ENCODE measurements at places on chromosomes 4 and X.

- no peak for DNase-seq
Measured at GRCh38 chrX:147646949-147647723, 264.6 kb upstream of the FMR1 start.

- no peak for DNase-seq
Measured at GRCh38 chr4:25117274-25117673, 43.0 kb downstream of the SEPSECS start.

DNA sequence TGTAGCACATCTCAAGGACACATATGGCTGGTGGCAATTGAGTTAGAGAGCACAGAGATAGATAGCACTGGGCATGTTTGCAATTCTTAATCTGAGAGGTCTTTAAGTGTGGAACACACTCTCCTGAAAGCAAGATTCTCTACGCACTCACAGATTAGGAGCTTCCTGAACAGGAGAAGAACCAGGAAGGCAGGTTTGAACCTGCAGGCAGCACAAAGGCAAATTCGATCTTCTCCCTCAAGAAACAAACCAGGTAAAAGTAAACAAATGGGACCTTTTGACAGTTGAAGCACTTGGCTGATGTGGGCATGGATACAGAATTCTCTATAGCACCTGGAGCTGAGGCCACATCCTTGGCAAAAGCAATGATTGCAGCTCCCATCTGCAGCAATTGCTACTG is 24.3 kb downstream of the HS3ST1 start:
- DNase-seq = no peak

DNA sequence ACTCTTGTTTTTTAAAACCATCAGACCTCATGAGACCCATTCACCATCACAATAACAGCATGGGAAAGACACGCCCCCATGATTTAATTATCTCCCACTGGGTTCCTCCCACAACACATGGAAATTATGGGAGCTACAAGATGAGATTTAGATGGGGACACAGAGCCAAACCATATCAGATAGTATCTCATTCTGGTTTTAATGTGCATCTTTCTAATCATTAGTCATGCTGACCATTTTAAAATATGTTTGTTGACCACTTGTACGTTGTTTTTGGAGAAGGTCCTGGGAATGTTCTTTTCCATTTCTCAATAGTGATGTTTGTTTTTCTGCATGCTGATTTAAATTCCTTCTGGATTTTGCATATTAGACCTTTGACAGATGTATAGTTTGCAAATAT is 119.0 kb downstream of the RTL3 start:
- DNase-seq = no peak

GRCh38 chr4:101954975-101955678 is 164.6 kb downstream of the BANK1 start:
- DNase-seq = no peak

GRCh38 chr4:6990661-6991060 is 52.5 kb upstream of the TADA2B start:
- DNase-seq = no peak

DNA sequence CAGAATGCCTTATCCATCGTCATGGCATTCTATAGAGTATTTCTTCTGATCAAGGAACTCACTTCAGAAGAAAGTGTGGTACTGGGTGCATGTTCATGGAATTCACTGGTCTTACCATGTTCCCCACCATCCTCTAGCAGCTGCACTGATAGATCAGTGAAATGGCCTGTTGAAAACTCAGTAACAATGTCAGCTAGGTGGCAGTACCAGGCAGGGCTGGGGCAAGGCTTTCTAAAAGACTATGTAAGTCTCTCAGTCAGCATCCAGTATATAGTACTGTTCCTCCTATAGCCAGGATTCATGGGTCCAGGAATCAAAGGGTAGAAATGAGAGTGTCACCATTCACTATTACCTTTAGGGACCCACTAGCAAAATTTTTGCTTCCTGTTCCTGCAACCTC is 15.8 kb upstream of the LDB2 start:
- DNase-seq = no peak

DNA sequence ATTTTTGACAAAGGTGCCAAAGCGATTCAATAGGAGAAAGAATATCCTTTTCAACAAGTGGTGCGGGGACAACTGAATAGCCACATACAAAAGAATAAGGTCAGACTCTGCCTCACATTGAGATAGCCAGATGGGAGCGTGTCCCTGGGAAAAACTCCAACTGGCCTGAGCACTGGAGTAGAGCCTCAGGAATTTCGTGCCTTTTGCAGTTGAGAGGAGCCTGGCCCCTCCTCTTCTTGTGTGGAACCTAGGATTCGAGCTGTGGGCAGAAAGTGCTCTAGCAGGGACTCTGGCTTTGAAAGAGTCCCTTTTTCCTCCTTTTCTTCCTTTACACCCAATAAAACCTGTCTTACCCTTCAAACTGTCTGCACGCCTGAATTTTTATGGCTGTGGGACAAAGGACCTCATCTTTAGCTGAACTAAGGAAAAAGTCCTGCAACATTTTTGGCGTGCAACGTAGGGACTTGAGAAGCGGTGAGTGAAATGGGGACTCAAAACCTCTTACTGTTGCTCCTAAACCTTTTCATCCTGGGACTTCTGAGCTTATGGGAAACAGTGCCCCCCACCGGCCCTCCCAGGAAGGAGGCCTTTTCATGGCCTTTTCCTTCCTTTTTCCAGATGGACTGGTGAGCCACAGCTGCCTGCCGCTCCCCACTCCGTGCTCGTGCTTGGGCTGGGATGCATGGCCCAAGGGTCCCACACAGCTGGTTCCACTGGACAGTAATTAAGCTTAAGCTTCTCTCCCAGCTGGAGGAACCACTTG is 68.6 kb downstream of the BMP15 start:
- DNase-seq = no peak

DNA sequence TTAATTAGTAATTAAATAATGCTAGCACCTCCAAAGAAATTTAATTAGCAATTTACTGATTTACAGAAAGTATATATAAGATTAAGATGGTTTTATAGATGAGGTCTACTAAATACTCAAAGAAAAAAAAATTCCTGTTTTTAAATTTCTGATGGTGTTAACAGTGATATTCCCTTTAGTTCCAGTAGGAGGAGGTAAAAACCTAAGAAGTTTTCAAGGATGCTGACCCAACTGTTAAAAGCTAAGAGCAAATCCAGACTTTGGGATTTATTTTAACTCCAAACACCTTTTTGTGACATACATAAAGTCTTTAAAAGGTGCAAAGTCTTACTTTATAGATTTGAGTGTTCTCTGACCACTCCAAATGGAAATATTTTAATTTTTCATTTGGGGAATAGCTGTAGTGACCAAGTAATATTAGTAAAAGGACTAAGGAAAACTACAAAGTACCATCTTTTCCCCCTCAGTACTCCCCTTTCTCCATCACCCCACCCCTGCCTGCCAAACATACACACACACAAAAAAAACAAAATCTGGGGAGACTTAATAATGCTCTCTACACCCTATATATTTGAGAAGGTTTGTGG is 34.2 kb upstream of the CSN1S1 start:
- DNase-seq = no peak

DNA sequence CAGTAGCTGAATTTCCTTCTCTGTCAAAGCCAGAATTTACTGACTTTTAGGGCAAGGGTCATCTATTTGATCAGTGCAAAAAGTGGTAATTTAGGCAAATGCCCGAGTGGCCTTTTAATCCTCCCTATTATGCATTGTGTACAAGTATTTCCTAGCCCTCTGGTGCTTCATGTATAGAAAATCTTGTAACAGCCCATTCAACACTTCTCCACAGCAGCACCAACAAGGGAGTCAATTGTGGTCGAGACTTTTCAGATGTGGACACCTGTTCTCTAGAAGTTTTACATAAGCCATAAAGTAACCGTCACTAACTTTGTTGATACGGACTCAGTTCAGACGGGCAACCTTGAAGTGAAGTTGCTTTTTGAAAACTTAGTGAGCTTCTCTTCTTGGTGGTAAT is 50.9 kb upstream of the FHDC1 start:
- no peak for DNase-seq

- no peak for DNase-seq
Measured at GRCh38 chr4:36323816-36324419, 42.5 kb downstream of the DTHD1 start.

DNA sequence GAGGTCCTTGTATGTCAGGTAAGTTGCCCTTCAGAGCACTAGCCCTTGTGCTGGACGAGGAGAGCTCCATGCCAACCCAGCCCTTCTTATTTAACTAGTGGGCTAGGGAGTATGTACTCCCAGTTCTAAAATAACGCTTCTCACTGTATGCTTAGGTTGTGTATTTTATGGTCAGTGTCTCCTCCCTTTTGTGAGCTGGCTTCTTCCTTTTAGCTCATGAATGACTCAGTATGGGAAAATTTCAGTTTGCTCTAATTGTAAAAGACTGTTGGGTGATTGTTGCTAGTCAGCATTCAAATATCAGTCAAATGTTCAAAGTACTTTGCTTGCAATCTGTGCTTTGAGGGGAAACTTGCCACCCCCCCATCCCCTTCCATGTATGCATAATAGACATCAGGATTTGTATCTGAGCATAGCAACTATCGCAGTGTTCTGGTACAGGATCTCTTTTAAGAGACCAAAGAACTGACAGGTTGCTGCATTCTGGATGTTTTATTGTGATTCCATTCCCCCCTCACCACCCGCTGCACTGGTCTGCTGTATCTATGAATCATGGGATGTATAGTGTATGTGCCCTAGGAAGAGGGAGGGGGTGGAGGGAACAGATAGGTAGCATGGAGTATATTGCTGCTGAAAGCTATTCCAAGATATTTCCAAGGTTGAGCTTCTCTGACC is 34.7 kb downstream of the DLG3 start:
- DNase-seq = no peak

GRCh38 chr4:91754716-91755115 is 549.0 kb upstream of the GRID2 start:
- DNase-seq = no peak

GRCh38 chr4:5416637-5417036 is 291.7 kb downstream of the EVC2 start:
- no peak for DNase-seq

- no peak for DNase-seq
Measured at GRCh38 chr4:120524237-120524636, 398.3 kb downstream of the PRDM5 start.

- no peak for DNase-seq
Measured at GRCh38 chr4:166875821-166876220, 358.5 kb downstream of the SPOCK3 start.

- no peak for DNase-seq
Measured at GRCh38 chrX:153361781-153362397, 27.9 kb downstream of the ZNF275 start.

DNA sequence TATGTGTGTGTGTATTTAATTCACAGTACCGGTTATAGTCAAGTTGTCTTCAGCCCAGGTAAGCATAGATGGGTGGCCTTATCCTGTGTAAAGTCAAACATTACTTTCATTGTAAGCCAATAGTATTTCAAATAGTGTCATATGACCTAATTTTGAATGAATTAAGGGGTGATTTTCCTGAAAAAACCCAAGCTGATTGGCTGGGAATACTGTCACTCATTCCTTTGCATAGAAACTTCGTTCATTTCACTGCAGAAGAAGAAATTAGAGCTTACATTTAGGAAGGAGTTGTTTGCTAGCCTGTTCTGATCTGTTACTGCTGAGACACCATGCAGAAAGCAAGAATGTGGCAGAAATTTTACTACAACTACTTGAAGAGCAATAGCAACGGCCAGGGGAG is 45.4 kb downstream of the SMARCAD1 start:
- no peak for DNase-seq

- DNase-seq = no peak
Measured at GRCh38 chr4:108988464-108989195, 225.8 kb upstream of the ETNPPL start.

GRCh38 chrX:118356154-118356701 is 10.3 kb downstream of the WDR44 start:
- no peak for DNase-seq

- DNase-seq = no peak
Measured at GRCh38 chr4:98720871-98721480, 62.6 kb upstream of the TSPAN5 start.

DNA sequence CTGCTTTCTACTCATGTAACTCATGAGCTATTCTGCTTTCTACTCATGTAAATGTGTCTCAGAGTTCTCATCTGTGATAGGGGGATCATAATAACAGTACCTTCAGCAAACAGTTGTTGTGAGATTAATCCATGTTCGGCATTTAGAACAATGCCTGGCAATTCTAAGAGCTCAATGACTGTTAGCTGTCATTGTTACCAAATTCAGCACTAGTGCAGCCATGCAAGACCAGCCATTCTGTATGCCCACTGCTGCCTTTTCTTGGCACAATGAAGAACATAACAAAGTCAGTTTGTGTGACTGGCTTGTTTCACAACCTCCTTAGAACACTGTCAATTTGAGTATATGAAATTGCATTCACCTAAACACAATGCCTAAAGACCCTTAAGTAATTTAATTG is 163.2 kb downstream of the ANK2 start:
- no peak for DNase-seq

DNA sequence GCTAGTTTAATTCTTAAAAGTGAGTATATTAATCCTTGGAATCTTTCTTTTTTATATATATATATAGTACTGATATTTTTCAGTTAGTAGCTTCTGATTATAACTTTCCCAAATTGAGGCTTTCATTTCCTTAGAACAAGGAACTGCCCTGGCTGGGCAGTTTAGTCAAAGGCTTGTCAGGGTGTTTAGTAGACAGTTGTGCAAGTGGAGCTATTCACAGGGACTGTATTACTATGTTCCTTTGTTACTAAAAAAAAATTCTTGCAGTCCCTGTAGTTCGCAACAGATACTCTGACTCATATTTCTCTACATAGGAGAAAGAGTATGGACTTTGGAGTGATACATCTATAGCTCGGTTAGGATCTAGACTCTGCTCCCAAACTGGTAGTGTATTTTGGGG is 20.8 kb downstream of the USO1 start:
- DNase-seq = no peak

DNA sequence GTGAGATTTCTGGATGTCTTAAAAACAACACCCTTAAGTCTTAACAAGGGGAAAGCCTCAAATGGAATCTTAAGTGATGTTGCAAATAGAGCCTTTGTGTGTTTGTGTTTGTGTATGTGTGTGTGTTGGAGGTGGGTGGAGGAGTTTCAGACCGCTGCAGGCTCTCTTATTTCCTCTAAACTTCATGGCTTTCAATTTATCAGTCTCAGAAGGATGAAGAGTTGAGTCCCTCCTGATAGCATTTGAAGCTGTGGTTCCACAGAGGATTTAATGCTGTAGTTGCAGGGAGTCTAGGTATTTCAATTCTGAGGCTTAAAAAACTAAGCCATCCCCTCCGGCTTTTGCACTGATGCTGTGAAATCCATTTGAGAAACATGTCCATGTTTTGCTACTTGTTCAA is 4.3 kb upstream of the AGA start:
- no peak for DNase-seq

DNA sequence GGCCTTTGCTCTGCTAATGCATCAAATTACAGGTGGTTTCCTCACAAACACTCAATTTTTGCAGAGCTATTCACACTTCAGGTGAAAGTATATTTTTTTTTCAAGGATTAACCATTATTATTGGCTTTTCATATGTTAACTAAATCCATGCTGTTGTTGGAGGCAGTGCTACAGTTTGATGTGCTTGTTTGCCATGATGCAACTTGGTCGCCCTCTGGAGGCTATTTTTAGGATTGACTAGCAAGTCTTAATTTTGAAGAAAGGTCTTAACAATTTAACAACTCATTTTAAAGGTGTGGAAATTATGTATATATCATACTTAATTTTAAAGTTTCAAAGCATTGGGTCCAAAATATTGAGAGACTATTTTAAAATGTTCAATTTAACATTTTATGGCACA is 168.8 kb upstream of the FAM47A start:
- no peak for DNase-seq

GRCh38 chr4:145098675-145099037 is 545 bp downstream of the ABCE1 start:
- no peak for DNase-seq

- no peak for DNase-seq
Measured at GRCh38 chrX:57227691-57228090, 58.8 kb upstream of the FAAH2 start.

GRCh38 chrX:144006811-144007210 is 122.9 kb downstream of the UBE2NL start:
- no peak for DNase-seq

All from stimulated activated CD8-positive, alpha-beta memory T cell treated with anti-CD3 and anti-CD28 coated beads, Interleukin-4, amount 100 ng/mL, for 1 hour (primary cell).